ENCODE measurements at places on chromosomes 1 and 21.
A peak's percentile ranks its signal among the peaks of the same experiment; 100 is the strongest.

- peak; percentile 5 for DNase-seq
These were observed 29.2 kb downstream of the SOX13 start for GRCh38 chr1:204102029-204102611.

DNA sequence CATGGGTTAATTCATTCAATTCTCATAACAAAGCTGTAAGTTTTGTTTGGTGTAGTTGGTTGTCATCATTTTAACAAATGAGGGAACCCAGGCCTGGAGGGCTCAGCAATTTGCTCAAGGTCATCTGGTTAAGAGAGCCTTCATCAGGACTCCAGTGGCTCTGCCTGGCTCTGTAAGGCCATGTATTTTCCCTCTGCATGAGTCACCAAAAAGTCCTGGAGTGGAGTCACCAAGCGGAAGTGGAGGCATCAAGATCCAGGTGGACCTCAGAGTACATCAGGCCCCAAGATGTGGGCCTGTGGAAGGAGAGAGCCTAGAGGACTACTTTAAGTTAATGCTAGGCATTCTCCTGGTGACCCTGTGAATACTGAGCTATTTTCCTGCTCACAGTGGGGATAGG is 30.0 kb upstream of the RBM15 start:
- no peak for DNase-seq

DNA sequence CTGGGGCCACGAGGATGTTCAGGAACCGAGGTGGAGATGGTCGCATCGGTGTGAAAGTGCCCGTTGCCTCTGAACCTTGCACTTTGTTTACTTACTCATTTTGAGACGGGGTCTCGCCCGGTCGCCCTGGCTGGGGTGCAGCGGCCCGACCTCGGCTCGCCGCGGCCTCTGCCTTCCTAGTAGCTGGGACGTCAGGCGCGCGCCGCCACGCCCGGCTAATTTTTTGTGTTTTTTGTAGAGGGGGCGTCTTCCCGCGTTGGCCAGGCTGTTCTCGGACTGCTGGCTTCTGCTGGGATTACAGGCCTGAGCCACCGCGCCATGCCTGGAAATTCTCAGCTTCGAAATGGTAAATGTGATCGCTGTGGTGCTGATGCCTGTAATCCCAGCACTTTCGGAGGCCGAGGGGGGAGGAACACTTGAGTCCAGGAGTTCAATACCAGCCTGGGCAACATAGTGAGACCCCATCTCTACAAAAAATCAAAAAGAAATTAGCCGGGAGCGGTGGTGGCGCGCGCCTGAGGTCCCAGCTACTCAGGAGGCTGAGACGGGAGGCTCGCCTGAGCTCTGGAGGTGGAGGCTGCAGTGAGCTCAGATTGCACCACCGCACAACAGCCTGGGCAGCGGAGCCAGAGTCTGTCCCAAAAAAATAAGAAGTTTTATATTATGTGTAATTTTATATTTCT is 684 bp upstream of the MRPL20 start:
- DNase-seq, result no peak

GRCh38 chr1:26046246-26047095 is 553 bp upstream of the SLC30A2 start:
- DNase-seq, result no peak

GRCh38 chr1:185338719-185339622 is 21.9 kb upstream of the IVNS1ABP start:
- DNase-seq, result no peak

GRCh38 chr1:93807311-93807930 is 71.6 kb downstream of the DNTTIP2 start:
- DNase-seq, result no peak

- DNase-seq, result no peak
These were observed 6.0 kb upstream of the MYOG start for GRCh38 chr1:203091761-203092330.

- no peak for DNase-seq
These were observed 33.8 kb upstream of the FCRL3 start for GRCh38 chr1:157734321-157734720.

- no peak for DNase-seq
These were observed 467.5 kb upstream of the CXADR start for GRCh38 chr21:17045214-17045853.

GRCh38 chr1:40386359-40386723 is 12.8 kb downstream of the SMAP2 start:
- no peak for DNase-seq

GRCh38 chr1:66648901-66649595 is 103.2 kb upstream of the DYNLT5 start:
- DNase-seq, result no peak

DNA sequence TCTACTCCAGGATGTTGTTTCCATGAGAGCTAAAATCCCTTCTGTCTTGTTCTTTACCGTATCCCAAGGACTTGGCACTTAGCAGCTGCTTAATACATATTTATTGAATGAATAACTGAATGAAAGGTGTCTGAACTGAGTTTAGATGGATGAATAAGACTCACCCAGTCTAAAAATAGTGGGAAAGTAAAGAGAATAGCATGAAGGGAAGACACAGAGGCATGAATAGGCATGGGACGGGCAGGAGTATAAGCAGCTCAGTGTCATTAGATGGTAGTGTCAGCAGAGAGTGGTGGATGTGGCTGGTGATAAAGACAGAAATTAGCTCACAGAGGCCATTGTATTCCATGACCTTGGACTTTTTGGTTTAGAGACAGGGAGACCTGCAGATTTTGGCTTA is 9.2 kb downstream of the IL12RB2 start:
- no peak for DNase-seq

GRCh38 chr1:199279872-199280645 is 641.2 kb downstream of the PTPRC start:
- DNase-seq, result no peak

DNA sequence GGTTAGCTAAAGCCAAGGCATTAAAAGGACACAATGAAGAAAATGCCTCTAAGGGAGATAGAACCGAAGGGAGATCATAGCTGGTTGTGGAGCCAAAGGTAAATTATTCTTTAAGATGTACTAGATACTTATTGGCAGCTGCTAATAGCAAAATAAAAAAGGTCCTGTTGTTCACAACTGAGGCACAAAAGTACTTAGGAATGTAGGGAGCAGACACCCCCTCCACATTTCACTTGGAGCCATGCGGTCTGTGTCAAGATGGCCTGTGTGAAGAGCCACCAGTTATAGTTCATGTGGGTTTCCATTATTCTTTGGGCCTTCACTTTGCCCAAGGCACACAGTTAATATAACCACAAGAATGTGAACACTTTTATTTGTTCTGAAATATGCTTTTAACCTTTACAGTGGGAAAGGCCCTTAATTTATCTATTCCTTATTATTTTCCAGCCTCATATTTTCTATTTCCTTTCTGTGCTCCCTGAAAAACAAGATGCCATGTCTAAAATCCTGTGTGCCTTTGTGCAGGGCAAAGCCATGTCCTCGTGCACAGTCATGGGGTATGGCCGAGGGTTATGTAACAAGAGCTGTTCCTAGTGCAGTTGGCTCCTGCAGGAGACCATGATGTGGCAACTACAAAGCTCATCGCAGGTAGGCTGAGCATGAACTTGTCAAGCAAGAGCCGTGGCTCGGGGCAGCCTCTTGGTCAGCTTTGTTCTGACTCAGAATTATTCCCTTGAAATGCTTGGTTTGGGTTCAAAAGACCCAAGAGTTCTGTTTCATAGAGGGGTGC is 16.2 kb upstream of the WDR26 start:
- DNase-seq, result no peak

DNA sequence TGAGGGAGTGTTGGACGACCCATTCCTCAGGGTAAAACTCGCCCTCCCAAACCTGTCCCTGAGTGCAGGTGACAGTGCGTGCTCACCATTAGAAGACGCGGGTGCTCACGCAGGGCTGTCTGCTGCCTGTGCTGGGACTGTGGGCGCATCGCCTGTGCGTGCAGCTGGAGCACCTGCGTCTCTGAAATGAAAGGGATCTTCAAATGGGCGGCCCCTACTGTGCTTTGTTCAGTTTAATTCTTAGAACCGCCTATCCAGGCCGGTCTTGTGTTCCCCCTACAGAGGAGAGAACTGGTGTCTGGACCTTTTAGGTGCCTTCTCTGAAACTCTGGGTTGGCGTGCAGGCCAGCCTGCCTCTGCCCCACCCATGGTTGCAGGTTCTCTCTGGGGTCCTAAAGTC is 125.8 kb downstream of the PCBP3 start:
- DNase-seq, result no peak

DNA sequence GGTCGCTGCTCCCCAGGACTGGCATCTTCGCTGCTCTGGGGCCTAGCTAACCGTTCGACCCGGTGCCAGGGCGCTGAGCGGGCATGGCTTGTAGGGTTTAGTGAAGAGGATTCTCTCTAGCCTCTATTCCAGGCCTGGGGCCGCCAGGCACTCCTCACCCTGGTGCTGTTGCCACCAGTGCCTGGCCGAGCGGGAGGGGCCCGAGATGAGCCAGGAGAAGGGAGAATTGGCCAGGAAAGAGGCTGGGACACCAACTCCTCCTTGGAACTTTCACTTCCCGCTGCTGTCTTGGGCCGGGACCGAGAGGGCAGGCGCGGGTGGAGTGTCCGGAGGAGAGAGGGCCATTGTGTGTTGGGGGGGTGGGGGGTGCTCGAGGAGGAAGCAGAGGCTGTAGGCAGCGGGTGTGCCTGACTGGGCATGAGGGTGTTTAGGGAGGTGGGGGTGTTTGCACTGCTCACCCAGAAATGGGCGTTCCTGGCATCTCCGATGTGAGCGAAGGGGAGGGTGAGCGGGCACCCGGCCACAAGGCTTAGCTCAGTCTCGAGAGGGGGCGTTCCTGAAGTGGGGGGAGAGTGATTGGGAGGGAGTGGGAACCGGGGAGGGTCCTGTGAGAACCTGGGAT is 772 bp downstream of the ADAM15 start:
- peak; percentile 61 for DNase-seq

GRCh38 chr21:15014221-15014620 is 50.6 kb downstream of the NRIP1 start:
- no peak for DNase-seq

DNA sequence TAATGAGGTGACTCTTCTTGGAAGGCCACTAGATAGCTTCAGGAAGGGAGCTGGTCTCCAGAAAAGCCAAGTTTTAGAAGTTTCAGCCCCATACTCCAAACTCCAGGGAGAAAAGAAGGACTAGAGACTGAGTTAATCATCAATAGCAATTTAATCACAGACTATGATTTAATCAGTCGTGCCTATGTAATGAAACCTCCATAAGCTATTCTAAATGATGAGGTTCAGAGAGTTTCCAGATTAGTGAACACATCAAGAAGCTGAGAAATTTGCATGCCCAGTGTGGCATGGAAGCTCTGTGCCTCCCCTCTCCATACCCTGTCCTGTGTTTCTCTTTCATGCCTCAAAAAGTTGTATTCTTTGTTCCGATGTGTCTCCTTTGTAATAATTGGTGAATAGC is 49.2 kb upstream of the CCDC190 start:
- DNase-seq, result no peak

DNA sequence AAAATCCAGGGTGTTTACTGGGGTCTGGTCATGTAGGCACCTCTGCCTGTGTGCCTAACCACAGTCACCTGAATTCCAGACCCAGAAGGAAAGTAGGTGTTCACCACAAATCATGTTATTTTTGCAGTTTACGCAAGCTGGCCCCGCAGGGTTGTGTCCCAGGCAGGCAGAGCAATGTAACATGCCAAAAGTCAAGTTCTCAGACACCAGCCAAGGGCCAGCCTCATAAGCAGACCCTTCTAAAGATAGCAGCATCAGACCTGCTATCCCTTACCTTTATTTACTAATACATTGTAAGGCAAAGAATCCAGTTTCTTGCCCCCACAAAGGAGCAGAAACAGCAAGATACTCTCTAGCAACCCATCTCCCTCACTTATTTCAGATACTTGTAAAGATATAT is 83.0 kb downstream of the GPR161 start:
- DNase-seq, result no peak

- DNase-seq, result no peak
These were observed 55.5 kb downstream of the TGFBR3 start for GRCh38 chr1:91830242-91831131.

Measured in hematopoietic multipotent progenitor cell treated with erythropoietin and hydrocortisone succinate and interleukin-3 and kit ligand, for 15 days (in vitro differentiated cells).